ENCODE measurements at places on chromosomes 7 and 10. TPM values are rescaled to one million over a fixed set of nuclear protein-coding genes. Genes with fewer than 3 reads are reported as not detected.
A peak's percentile ranks its signal among the peaks of the same experiment; 100 is the strongest.

DNA sequence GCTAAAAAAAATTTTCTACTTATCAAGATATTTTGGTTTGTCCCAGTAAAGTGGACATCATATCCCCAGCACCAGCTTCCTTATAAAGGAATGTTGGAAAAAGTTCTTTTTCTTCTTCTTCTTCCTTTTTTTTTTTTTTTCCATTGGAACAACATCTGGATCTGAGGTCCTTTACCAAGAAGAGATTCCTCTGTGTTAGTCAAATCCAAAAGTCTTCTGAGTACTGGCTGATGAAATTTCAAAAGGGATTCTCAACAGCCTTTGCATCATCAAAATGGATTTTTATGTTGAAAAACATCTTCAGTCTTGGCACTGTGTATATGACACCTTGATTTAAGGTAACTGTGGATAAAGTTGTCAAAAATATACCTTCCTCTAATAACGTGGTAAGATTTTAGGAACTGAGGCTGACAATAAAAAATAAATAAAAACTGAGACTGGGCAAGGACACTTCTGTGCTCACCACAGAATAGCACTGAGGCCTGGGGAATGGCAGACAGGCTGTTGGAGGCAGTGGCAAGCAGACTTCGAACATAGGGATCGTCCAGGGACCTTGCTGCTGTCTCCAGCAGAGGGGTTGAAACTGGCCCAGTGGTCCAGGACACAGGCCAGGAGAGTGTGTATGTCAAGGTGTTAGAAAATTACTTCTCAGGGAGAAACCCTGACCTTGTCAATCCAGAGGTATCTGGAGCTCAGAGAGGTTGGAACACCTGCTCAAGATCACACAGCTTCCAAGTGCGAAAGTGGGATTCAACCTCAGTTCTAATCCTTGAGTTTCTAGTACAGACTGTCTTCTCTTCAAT, 130.4 kb downstream of the PTPN20 start:
- DNase-seq, result peak; percentile 50

- DNase-seq, result no peak
Measured at GRCh38 chr7:6436385-6436685, 11.4 kb downstream of the DAGLB start.

DNA sequence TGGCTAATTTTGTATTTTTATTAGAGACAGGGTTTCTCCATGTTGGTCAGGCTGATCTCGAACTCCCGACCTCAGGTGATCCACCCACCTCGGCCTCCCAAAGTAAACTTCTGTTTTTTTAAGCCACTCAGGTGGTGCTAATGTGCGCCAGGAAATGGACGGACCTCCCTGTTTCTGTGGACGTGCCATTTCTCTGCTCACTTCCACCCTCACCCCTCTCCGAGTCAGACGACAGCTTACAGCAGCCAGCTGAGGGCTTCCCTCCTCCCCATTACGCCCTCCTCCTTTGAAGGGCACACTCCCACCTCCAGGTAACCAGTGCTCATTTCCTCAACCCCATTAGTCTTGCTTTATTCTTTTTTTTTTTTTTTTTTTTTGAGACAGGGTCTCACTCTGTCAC, 41.7 kb upstream of the EZH2 start:
- no peak for DNase-seq

DNA sequence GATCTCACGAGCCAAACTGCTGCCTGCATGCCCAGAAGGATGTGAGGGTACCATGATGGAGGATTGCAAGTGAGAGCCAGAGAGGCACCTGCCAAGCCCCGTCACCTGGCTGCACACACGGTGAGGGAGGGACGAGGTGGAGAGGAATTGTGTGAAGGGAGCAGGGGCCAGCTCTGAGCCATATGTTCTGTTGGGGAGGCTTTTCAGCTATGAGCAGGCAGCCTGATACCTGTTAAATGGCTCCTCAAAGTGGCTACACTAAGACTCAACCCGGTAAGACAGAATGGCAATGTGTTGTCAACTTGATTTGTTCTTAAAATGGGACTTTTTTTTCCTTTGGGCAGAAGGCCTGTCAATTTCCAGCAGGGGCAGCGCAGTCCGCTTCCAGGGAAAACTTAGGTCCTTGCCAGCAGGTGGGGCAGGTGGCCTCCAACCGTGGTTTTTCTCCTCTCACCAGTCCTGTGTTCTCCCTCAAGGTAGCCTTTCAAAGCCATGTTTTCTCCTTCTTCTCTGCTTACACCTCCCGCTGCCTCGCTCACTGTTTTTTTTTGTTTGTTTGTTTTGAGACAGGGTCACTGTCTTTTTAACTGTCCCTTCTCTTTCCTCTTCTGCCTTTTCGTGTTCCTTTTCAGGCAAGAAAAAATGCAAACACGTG, 57.7 kb upstream of the ZNRF2 start:
- DNase-seq, result no peak

- peak; percentile 39 for DNase-seq
Measured at GRCh38 chr10:94219829-94220228, 142.9 kb downstream of the NOC3L start.

CYP2E1 gene
- 0.31 TPM for polyA plus RNA-seq

EVX1 gene
- not detected for polyA plus RNA-seq
